Right ventricle myocardium superior (tissue), 1 donor: ENCODE measurements at places on chromosomes 3 and 15.

DNA sequence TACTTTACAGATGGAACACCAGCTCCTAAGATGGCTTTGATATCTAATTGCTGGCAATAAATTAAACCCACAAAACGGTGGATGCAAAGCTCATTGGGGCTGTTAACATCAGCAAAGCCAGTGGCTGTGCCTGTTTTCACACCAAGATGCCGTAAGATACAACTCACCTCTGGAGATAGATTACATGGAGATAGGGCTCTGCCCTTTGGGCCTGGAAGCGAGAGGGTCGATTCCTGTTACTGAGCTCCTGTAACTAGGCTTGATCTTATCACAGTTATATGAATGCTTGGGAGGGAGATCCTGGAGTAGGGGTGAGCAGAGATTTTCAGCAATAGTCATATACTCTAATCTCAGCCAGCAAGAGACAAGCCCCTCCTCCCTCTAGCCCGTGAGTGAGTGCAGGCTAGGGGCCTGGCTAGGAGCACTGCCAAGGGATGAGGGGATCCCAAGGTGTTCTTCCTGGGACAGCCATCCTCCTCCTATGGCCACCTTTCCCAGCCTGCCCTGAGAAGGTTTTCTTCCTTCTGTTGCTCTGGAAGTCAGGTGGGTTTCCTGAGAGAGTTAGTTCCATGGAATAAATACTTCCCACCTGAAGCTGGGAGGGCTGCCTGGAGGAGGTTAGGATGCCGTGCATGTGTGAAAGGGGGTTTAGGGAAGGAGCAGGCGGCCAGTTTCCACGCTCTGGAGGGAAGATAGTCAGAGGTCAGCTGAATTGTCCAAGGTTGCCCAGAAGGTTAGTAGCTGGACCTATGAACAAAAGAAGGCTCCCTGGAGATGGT is 18.1 kb upstream of the DOCK3 start:
- no peak for DNase-seq

DNA sequence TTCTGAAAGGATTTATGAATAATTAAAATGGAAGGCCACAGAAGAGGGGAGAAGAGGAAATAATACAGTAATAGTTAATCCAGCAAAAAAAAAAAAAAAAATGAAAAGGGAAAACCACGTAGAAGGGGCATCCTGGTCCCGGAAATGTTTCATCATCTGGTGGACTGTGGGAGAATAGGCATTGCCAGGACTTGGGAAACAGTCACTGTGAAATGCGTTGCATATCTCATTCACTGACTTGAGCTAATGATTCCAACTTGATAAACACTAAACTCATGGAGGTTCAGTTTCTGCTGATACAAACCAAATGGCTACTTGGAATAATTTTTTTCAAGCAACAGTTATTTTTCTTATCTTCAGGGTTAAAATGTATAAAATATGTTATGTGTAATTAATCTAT is 3.2 kb downstream of the XCR1 start:
- DNase-seq, result no peak

GRCh38 chr3:52039426-52039825 is 16.9 kb downstream of the DUSP7 start:
- DNase-seq, result no peak

DNA sequence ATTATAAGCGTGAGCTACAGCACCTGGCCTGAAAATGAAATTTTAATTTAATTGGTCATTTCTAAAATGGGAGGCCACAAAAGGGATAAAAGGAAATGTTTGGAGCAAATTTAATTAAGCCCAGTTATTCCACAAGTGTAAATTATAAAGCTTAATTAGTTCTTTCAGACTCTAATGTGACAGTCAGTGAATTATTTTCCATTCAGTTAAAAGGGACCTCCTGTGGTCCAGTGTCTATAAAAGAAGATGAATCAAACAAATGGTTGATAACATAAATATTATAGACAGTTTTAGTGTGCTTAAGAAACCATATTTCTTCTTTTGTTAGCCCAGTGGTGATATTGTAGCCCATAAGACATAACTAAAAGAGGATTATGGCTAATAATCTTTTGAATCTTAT is 66.4 kb downstream of the CNOT10 start:
- no peak for DNase-seq

- no peak for DNase-seq
Observed at GRCh38 chr3:42349765-42350594, 60.4 kb downstream of the LYZL4 start.

DNA sequence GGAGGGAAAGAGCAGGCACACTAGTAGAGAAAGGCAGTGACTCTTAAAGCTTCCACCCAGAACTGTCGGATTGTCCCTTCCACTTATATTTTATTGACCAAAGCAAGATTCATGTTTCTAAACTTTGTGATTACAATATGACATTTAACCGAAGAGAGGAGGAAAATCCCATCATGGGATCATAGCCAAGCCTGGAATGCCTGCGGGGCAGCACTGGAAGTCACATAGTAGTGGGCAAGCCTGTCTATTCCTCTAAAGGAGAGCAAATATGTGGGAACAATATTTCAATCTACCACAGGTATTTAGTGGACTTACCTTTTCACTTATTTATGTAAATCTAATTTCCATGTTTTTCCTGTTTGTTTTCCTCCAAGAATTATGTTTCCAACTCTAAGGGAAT is 3.8 kb upstream of the TMOD3 start:
- DNase-seq, result no peak
